ENCODE measurements at places on chromosomes 1 and 21. TPM values are rescaled to one million over a fixed set of nuclear protein-coding genes. Genes with fewer than 3 reads are reported as not detected.

DNA sequence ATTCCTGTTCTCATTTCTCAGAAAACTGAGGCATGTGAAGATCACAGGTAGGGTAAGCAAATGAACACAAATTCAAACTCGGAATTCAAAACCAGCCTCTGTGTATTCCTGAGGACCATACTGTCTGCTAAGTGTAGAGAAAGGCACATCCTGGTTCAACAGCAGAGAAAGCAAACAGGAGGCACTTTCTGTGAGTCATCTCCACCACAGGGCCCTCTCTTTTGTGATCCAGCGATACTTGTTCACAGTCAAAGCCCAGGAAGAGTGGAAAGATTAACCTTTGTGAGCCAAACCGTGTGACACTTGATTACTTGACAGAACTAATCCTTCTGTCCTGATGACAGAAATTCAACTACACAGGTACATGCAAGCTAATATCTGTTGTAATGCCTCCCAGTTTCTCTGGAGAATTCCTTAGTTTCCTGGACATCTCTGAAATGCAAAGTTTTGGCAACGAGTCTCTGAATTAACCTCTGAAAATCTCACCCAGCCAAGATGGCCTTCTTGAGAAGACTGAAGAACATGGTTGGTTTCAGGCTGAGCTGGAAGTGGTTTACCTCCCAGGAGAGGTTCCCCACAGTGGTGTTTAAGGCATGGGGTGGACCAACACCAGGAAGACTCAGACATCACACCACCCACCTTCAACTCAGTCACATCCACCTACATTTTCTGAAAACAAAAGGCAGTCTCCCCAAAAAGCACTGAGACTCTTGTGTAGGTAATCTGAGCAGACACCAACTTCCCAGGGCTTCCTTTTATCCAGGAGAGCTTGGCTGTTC is 98.2 kb upstream of the ERG start:
- DNase-seq: no peak

DNA sequence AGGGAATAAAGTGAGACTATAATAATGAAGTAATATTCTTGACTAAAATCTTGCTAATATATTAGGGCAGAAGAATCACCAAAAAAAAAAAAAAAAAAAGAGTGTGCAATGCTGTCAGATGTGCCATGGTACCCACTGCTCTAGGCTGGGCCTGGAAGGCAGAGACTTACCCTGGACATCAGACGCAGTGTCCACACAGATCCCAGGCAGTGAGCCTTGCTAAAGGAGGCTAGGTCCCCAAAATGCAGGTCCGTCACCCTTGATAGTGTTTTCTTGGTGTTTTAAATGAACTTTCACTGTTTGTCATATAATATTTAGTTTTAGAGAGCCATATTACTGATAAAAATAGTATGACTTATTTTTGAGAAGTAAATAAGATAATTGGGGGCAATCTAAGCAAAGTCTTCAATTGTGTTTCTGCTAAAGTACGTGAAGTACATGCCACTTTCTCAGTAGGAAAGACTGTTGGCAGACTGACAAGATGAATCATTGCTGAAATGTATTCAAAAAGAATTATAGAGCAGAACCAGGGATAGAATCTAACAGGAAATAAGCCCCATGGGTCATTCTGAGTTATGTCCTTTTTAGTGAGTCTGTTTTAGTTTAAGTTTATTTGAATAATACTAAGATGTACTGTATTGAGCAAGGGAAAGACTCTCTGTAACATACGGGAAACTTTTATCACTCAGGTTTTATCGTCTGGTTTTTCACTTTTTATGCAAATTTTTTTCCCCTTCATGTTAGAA is 74.6 kb upstream of the PDC start:
- no peak for DNase-seq

DNA sequence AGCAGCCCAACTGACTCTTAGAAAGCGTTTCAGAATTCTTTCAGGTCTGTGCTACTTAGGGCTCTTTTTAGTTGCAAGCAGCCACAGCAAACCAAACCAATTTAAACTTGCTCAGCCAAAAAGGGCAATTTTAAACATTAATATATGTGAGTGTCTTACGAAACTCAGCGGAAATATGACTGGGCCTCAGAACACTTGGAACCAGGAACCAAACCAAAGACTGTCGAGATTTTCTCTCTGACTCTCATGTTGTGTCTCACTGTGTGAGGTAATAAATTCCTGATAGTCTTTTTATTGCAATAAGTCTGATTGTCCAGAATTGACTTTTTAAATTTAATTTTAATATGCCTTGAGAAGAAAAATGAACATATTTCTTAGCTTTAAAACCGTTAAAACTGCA is 122.3 kb downstream of the SYF2 start:
- DNase-seq: no peak

DNA sequence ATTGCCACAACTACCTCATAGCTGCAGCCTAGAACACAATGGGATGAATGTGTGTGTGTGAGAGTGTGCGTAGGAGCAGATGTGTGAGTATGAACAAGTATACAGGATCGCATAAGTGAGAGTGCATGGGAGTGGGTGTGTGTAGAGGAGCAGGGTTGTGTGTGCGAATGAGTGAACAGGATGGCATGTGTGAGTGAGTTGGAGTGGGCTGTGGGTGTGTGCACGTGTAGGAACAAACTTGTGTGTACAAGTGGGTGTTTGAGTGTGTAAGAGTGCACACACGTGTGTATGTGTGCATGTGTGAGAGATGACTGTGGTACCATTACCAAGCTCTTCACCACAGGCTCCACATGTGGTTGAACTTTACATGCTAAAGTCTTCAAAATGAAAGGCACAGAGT is 175.4 kb upstream of the EDN2 start:
- DNase-seq: no peak

DNA sequence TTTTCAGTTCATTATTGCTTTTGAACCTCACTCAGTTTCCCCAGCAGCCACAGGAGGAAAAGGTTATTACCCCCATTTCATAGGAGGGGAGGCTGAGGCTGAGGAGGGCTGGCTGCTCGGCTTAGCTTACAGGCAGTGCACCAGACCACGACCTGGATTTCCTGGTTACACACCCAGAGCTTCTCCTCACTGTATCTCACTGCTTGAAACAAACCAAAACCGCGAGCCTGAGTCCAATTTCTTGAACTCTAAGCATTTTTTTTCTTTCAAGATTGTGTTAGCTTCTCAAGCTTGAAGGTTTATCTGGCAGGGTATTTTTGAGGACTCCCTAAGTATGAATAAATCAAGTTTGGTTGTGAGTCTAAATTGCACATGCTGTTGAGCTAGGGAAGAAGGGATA is 188.9 kb upstream of the EDN2 start:
- no peak for DNase-seq

DNA sequence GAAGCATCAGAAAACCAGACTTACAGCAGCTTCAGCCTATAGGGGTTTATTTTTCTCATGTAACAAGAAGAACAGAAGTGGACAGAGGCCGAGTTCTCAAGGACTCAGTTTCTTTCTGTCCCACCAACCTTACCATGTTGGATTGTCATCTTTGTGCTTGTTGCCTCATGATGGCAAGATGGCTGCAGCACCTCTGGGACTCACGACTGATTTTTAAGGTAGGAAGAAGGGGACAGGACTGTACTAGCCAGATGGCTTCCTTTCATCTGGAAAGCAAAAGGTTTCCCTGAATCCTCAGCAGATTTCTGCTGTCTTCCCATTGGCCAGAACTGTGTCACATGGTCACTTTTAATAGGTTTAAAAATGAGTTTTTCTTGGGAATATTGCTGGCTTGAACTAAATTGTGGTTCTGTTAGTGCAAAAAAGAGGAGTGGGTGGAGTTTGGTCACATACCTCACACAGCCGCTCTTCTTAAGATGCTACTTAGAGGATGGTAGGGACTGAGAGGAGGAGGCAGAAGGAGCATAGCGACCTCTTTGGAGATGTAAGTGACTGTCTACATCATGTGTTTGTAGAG is 48.1 kb upstream of the ENAH start:
- no peak for DNase-seq

DNA sequence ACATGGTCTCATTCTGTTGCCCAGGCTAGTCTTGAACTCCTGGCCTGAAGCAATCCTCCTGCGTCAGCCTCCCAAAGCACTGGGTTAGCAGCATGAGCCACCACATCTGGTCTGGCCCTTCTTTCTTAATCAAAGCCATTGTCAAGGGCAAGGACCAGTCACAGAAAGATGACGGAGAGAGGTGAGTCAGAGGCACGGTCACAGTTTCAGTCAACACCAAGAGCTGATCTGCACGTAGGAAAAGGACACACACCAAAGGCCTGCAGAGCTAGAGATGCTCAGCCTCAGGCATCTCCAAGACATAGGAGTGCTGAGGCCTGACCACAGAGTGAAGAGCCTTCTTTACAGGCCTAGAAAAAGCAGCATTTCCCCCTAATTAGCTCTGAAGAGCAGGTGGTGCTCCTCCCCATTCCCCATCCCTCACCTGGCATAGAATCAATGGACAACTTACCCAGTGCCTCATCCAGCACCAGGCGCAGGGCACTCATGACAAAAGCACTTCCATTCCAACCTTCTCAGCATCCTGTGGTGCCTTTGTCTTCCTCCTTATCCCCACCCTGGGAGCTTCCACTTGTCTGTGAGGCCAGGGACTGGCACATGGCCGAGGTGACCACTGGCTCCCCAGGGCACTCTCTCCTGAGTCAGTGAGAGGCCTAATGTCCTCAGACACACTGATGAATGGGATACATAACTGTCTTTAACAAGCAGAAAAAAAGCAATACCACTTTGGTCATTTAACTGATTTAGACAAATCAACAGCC is 139.8 kb downstream of the AJAP1 start:
- no peak for DNase-seq

The ETNK2 gene
- total RNA-seq: 0.13 TPM

The OR2AK2 gene
- not detected for total RNA-seq

The PRR9 gene
- 0.20 TPM for total RNA-seq

DNA sequence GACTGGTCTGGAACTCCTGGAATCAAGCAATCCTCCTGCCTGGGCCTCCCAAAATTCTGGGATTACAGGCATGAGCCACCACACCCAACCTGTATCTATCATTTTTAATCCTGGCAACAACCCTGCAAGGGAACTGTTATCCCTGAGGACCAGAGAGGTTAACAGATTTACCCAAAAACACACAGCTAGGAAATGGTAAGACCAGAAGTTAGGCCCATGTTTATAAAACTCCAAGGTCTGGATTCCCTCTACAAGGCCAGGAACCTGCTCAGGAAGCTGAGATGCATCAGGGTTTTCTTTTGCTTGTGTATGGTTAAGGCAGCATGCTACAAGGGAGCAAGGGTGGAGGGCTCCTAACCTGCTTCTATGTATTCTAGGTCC is 17.8 kb upstream of the TTC39A start:
- DNase-seq: no peak

- no peak for DNase-seq
Measured at GRCh38 chr1:244789731-244790130, 45.7 kb upstream of the COX20 start.

GRCh38 chr1:152050886-152051675 is 14.3 kb upstream of the S100A11 start:
- no peak for DNase-seq

GRCh38 chr1:87647430-87648177 is 318.9 kb downstream of the LMO4 start:
- no peak for DNase-seq

DNA sequence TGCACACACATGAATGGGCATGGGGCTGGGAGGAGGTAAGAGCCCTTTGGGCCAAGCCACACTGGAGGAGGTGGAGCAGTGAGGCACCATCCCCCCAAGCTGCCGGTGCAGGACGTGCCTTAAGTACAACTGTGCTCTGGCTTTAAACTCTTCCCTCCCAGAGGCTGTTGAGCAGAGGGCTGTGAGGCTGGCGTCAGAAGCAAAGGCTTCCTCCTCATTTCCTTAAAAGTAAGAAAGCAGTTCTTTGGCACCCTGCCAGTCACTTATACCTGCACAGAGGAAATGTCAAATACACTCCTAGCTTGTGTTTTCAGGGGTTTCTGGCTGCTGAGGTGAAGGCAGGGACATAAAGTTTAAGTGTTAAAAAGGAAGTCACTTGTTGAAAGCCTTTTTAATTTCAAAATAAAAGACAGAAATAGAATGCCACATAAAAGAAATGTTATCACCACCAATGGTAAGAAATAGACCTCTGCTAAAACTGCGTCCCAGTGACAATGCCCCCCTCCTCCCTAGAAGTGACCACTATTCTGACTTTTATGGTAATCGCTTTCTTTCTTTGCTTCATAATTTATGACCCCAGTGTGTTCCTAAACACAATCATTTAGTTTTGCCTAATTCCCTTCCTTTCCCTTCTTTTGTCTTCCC is 33.0 kb downstream of the LAMC2 start:
- no peak for DNase-seq

The PLD5 gene
- not detected for total RNA-seq

- DNase-seq: no peak
Measured at GRCh38 chr1:98184856-98185255, 264.0 kb upstream of the DPYD start.

The ILF2 gene
- 315 TPM for total RNA-seq

The CGN gene
- 0.27 TPM for total RNA-seq

- DNase-seq: no peak
Measured at GRCh38 chr1:2463396-2463795, 12.7 kb upstream of the PLCH2 start.

The MFSD2A gene
- total RNA-seq: 0.18 TPM

GRCh38 chr1:24284156-24284471 is 35.0 kb upstream of the GRHL3 start:
- DNase-seq: no peak

The COL6A1 gene
- 1.2 TPM for total RNA-seq

- DNase-seq: no peak
Measured at GRCh38 chr1:77958391-77958790, 20.5 kb downstream of the FUBP1 start.

DNA sequence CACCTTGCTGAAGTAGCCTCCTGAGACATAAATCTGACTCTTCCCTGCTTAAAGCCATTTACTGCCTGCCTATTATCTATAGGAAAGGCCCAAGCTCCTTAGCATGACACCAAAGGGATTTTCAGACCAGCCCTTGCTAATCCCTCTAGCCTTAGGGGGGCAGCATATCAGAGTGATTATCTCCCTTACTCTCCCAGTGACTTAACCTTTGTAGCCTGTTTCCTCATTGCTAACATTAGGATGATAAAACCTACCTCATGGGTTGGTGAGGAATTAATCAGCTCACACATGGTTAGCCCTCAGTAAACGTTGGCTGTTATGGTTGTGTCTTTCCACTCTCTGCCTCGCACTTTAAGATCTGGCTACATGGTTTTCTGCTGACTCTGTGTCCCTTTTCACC is 70.1 kb downstream of the ROR1 start:
- DNase-seq: no peak

DNA sequence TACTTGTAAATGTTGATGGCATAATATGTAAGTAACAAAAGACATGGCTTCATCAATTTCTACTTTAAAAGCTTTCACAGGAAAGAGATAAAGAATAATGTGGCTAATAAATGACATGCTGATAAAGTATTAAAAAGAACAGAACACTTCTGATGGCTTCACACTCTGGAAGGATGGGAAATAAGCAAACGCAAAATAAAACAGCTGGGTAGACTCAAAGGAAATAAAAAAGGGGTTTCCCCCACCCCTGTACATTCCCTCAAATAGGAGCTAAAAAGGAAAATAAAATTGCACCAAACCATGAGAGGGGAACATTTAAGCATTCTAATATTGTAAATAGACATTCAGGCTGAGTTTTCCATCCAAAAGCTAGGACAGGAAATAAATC is 27.0 kb upstream of the DYRK1A start:
- DNase-seq: no peak

- DNase-seq: no peak
Measured at GRCh38 chr21:37245151-37245550, 22.0 kb downstream of the VPS26C start.

- DNase-seq: no peak
Measured at GRCh38 chr21:34009193-34009592, 64.2 kb upstream of the MRPS6 start.

The THEM5 gene
- not detected for total RNA-seq

All from K562 (cell line).